A549 treated with RU486 at 1 μM for 4 hours (cell line): ENCODE measurements at places on chromosomes 2 and 18. TPM values are rescaled to one million over a fixed set of nuclear protein-coding genes. Genes with fewer than 3 reads are reported as not detected.

Gene CIB4
- total RNA-seq: 0.20 to 0.28 TPM in 2 of 5 replicates, not detected in the others

Gene ZC3H6
- 0.09 to 0.47 TPM (median 0.28 TPM) in 5 replicates for total RNA-seq

Gene TMEM200C
- 0.07 TPM in 1 of 5 replicates, not detected in the others for total RNA-seq

Gene SLC19A3
- total RNA-seq: 2.3 to 3.2 TPM (median 3.1 TPM) in 5 replicates

Gene DCDC2C
- total RNA-seq: 0.24 to 0.54 TPM (median 0.30 TPM) in 5 replicates

Gene NEU2
- total RNA-seq: not detected in 5 replicates

Gene CPO
- total RNA-seq: not detected in 5 replicates
